Keratinocyte (primary cell): ENCODE measurements at places on chromosomes 2 and 18. TPM values are rescaled to one million over a fixed set of nuclear protein-coding genes. Genes with fewer than 3 reads are reported as not detected.

DNA sequence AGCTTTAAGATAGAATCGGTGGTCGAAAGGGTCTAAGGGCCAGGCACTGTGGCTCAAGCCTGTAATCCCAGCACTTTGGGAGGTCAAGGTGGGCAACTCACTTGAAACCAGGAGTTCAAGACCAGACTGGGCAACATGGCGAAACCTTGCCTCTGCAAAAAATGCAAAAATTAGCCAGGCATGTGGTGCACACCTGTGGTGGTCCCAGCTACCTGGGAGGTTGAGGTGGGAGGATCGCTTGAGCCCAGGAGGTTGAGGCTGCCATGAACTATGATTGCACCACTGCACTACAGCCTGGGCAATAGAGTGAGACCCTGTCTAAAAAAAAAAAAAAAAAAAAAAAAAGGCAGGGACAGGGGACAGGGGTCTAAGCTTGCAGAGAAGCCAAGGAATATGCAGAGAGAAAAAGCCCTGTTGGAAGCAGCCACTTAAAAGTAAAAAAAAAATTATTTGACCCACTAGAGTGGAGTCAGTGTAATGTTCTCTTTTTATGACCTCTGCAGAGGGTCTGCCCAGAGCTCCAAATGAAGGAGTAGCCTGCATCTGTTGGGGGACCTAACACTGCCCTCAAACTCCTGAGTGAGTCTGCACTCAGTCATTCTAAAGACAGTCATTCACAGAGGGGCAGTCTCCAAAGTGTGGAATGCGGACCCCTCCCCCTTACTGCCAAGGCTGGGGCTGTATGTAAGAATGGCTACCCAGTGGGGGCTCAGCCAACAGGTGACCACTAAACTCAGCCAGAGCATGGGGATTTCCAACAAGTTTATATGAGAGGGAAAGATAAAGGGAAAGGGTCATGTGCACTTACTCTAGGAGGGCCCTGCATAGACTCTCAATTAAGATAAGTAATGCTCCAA, 118.5 kb upstream of the CDCA7 start:
- no peak for DNase-seq

GRCh38 chr18:26538524-26538923, 9.8 kb downstream of the KCTD1 start:
- DNase-seq: no peak

The PCARE gene
- 0.01 TPM in 1 of 3 replicates, not detected in the others for polyA plus RNA-seq

The PROC gene
- 0.16 to 0.42 TPM (median 0.33 TPM) in 3 replicates for polyA plus RNA-seq

The IL36B gene
- polyA plus RNA-seq: 0.14 to 0.21 TPM (median 0.14 TPM) in 3 replicates

DNA sequence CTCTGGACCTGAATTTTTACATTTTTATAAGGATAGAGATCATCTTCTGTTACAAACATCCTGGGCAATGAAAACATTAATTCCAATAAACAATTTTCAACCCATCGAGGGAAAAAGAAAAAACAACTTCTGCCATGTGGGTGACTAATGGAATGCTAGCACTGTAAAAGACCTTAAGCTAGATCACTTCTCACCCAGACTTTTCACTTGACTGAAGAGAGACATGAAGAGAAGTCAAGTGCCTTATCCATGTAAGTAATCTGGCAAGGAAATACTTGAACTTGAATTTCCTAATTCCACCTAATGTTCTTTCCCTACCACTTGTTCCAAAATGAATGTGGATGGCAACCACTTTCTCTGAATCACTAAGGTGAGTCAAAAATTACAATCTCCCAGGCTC, 98.3 kb upstream of the ACVR1C start:
- DNase-seq: no peak

DNA sequence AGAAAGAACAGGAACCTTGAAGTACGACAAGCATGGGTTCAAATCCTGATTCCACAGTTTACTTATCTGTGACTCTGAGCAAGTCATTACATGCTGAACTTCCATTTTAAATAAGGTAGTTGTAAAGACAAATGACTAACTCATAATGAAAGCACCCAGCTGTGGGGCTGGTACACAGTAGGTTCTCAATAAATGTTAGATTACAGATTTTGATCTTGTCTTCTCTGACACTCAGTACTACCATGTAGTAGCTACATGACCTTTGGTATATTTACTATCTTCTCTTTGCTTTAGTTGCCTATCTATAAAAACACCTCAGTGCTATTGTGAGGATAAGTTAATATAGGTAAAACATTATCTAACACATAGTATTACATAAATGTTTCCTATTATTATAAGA, 3.2 kb downstream of the TRAK2 start:
- no peak for DNase-seq

The CFAP65 gene
- polyA plus RNA-seq: not detected in 3 replicates

DNA sequence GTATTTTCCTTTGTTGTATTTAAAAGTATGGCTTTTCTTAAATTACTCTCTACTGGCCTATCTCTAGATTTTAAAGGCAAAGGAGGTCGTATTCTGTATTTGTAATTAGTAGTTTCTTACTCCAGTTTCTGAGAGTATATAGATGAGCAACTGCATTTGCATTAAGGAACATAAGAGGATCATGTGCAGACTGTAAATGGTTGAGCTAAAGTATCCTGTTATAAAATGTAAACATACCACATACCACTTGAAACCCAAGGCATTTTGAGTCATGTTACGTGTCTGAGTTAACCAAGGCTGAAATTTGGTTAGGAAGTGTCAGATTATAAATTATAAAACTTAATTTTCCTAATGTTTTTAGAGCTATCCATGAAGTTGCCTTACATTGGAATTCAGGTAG, 76.3 kb downstream of the GPD2 start:
- no peak for DNase-seq

DNA sequence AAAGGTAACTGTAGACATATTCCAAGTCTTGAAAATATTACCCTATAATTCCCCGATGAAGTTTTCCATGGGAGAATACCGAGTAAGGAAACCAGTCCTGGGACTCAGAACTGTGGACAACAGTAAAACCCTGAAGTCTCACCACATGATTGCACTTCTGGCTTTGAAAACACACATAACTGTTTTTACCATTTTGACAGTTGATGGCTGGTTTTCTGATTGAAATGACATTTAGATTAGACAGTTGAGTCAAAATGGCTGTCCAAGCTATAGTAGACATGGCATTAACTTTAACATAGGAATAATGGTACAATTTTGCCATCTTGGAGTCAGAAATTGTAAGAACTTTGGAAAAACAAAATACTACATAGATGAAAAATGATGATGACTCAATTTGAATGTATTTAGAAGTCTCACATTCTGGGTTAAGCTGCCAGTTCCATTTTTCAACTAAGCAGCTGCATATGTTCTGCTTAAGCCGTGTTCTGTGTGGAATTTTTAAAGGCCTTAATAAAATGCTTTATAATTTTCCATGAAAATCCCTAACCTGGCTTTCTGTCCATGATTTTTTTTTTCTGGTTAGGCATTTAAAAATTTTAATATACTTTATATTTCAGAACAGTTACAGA, 38.3 kb upstream of the WIPF1 start:
- DNase-seq: no peak

- DNase-seq: no peak
Measured at GRCh38 chr2:16750175-16750924, 84.7 kb upstream of the CYRIA start.

- DNase-seq: no peak
Measured at GRCh38 chr2:26849056-26849999, 1.4 kb downstream of the DPYSL5 start.

DNA sequence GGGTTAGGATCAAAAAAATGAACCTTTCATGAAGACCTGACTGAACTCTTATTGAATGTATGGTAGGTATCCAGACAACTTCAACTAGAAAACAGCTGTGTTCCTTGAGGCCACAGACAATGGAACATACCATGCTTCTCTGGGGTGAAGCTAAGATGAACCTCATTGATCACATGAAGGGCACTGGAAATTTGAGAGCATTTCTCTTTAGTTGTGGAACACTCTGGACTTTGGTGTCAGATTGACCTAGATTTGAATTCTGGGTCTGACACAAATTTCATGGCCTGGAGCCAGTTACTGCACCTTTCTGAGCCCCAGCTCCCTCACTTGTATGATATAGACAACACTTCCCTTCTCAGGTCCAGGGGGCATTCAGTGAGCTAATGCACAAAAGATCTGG, 411.2 kb upstream of the ID2 start:
- no peak for DNase-seq

The SP9 gene
- polyA plus RNA-seq: not detected in 3 replicates

DNA sequence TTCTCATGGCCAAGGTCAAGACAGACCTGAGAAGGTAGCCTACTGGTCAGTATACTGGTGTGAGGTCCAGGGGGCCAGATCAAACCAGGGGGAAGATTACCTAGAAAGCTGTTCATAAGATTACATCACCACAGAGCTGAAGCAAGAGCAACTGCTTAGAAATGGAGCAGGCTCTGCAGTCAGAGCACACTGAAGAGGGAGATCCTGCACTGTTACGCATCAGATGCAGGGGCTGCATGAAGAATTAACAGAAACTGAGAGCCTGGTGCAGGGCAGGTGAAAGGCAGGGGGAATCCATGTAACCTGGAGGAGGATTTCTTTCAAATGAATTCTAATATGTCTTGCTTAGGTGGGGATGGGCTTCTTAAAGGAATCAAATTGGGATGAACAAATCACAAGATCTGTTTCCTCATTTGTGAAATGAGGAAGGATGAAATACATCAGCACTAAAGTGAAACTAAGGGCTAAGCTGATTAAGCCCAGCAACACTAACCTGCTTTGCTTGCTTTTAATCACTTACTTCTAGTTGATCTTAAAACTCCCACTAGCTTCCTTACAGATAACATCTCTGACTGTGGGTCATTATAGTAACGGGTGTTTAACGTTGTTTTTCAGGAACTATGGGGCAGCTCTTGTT, 74.3 kb upstream of the ADAM23 start:
- DNase-seq: no peak

The MEIS1 gene
- 2.2 to 4.4 TPM (median 3.1 TPM) in 3 replicates for polyA plus RNA-seq

The GAREM2 gene
- 0.03 to 0.17 TPM (median 0.06 TPM) in 3 replicates for polyA plus RNA-seq

The GULP1 gene
- polyA plus RNA-seq: 8.4 to 12.7 TPM (median 11.7 TPM) in 3 replicates

DNA sequence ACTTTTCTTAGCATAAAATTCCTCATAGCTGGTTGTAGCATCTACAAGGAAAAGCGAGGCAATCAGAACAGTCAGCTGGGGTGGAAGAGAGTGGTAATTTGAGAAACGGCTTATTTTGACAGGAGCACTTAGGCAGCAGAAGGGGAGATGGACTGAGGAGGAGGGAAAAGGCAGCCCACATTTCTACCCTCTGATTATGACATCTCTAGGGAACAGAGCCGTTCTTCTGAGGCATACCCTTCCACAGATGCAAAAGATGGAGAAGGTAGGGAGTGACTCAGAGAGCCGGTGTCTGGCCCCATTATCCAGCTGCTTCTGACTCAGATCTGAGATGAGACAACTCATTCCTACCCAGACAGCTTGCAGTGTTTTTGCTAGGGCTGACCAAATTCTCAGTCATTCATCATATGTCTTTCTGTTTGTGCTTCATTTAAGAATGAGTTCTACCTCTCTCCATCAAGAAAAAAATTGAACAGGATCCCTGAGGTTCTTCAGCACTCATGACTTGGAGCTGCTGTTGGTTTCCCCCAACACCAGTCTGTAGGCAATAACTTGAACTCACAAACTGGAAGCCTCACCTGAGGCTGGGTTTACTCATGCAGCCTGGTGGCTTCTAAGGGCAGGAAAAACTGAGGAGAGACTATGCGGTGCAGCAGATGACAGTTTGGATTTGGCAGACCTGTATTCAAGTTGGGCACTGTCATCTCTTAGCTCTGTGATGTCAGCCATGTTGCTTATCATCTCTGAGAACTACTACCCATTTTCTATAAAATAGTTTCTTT, 15.9 kb upstream of the SEC11C start:
- DNase-seq: peak; percentile 46

- DNase-seq: no peak
Measured at GRCh38 chr2:19688059-19688458, 213.7 kb downstream of the TTC32 start.

GRCh38 chr18:38305961-38306360, 740.4 kb upstream of the CELF4 start:
- no peak for DNase-seq

- DNase-seq: no peak
Measured at GRCh38 chr2:213669657-213670056, 385.4 kb downstream of the SPAG16 start.

DNA sequence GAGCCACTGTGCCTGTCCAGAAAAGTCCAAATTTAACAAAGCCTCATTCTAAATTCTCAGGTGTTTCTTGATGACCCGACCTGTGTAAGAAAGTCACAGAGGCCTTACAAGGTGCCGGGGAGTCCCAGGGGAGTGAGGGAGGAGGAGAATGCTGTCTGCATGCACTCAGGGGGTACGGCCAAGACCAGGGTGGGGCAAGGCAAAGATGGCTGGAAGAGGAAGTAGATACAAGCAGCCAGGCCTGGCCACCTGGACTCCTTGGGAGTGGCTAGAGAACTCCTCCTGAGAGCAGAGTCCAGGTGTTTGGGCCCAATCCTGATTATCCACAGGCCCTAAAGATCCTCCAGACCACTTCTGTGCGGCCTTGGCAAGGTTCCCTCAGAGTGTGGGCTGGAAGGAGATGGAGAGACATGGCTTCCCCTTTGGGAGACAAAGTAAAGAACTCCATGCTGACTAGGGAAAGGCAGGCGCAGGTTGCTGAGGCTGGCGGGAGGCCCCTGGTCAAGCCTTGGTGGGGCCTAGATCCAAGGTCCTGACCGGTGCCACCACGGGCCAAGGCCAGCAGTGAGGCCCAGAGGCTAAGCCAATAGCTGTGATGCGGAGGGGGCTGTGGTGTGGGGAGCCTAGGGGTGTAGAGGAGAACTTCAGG, 74.7 kb downstream of the COPS8 start:
- DNase-seq: no peak

- no peak for DNase-seq
Measured at GRCh38 chr2:30803281-30803680, 4.0 kb downstream of the CAPN13 start.

The GALR1 gene
- polyA plus RNA-seq: not detected in 3 replicates

The PKDCC gene
- polyA plus RNA-seq: 0.05 to 0.12 TPM in 2 of 3 replicates, not detected in the other

- DNase-seq: no peak
Measured at GRCh38 chr18:56475250-56475649, 163.1 kb downstream of the TXNL1 start.

DNA sequence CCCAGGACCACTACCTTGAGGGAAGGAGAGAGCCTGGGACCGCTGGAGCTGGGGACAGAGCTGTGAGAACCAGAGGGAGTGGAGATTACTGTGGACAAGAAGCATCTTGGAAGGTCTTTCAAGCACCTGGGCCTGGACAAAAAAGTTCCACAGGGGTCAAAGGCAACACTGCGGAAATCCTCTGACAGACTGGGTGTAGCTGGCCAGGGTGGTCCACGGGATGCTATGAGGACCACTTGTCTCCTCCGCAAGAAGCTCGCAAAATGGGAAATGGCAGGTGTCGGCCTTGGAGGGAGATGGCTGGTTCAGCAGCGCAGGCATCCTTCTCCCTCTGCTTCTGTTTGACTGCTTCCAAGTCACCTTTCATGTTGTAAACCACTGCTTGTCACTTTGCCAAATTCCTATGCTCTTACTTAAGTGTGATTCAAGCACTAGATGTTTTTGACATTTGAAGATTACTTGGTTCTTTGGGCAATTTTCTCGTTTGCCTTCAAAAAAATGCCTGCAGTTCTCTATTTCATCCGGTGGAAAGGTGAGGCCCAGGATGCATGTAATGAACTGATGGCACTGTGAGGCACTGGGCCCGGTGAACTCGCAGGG, 27.7 kb downstream of the KLHL29 start:
- DNase-seq: peak; percentile 82

The IL1A gene
- polyA plus RNA-seq: 146 to 269 TPM (median 240 TPM) in 3 replicates
